Fibroblast of upper back skin (primary cell): ENCODE measurements at places on chromosomes 5 and 9.
A peak's percentile ranks its signal among the peaks of the same experiment; 100 is the strongest.

DNA sequence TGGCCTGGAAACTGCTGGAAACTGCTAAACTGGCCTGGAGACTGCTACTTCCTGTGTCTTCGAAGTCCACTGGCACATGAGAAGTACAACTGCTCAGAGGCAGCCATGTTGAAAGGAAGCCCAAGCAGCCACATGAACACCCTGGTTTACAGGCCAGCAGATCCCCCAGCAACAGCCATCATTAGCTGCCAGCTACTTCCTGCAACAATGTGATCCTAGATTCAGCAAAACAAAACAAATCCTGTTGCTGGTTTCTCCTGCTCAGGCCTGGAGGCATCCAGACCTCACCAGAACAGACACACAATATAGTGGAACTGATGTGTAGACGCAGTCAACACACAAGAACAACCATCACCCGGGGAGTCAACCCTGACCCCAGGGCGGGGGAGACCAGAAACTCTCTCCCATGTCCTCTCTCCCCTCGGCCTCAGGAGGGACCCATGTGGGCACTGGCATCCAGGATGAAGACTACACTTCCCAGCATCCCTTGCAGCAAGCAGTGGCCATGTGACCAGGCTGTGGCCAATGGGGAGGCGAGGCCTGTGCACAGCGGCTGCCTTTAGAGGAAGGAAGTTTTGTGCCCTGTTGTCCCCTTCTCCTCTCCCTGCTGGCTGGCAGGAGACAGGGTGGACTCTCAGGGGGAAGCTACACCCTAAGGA, 9.2 kb upstream of the LCN15 start:
- DNase-seq = no peak

DNA sequence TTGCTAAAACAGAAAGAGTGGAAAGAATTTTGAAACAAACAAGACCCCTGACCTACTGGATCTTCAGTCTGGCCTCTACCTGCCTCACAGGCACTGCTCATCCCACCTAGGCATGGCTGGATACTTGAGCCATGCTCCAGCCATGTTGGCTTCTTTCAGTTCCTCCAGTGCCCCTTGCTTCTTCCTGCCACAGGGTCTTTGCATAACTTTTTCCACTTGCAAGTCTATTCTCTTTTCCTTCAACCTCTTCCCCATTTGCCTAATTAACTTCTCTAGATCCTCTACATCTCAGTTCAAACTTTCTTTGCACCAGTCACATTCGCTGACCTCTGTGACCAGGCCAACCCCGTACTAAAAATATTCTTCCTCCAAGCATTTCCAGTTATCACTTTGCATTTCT, 50.4 kb downstream of the STARD4 start:
- DNase-seq = no peak

- DNase-seq = peak; percentile 46
Measured at GRCh38 chr5:133945568-133945967, 22.9 kb downstream of the C5orf15 start.

- no peak for DNase-seq
Measured at GRCh38 chr9:33835625-33836260, 18.8 kb downstream of the UBE2R2 start.

DNA sequence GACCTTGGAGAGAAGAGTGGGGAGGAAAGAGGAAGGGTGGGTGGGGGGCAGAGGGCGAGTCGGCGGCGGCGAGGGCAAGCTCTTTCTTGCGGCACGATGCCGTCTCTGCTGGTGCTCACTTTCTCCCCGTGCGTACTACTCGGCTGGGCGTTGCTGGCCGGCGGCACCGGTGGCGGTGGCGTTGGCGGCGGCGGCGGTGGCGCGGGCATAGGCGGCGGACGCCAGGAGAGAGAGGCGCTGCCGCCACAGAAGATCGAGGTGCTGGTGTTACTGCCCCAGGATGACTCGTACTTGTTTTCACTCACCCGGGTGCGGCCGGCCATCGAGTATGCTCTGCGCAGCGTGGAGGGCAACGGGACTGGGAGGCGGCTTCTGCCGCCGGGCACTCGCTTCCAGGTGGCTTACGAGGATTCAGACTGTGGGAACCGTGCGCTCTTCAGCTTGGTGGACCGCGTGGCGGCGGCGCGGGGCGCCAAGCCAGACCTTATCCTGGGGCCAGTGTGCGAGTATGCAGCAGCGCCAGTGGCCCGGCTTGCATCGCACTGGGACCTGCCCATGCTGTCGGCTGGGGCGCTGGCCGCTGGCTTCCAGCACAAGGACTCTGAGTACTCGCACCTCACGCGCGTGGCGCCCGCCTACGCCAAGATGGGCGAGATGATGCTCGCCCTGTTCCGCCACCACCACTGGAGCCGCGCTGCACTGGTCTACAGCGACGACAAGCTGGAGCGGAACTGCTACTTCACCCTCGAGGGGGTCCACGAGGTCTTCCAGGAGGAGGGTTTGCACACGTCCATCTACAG, 760 bp downstream of the NPR3 start:
- peak; percentile 16 for DNase-seq

GRCh38 chr5:102902135-102902448, 147.0 kb downstream of the PAM start:
- DNase-seq = peak; percentile 5

- no peak for DNase-seq
Measured at GRCh38 chr9:7239708-7240107, 481.9 kb downstream of the KDM4C start.

GRCh38 chr5:55110217-55110616, 7.8 kb downstream of the GZMA start:
- DNase-seq = no peak

DNA sequence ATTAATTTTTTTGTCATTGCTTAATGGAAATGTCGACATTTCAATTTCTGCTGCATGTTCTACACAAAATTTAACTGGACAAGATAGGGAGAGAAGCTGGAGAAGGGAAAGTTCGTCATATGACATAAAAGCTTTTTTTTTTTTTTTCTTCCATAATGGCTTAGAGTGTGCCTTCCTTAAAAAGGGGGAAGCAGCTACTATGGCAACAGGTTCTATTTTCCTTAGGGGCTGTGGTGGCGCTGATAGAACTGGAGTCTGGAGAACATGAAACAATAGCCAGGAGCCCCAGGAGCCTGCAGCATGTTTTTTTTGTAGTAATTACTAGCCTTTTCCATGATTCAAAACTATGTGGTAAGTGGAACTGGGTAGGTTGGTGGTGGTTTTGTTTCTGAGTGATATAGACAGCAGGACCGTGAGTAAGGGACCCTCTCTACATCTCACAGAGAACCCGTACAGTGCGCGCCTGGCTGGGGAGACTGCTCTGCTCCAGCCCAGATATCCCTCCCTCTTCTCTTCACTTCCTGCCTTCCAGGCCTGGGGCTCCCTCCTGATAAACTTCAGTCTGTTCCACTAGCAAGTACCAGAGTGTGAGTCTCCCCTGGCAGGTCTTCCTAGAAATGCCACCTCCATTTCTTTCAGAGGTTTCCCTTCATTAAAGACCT, 301.6 kb downstream of the NR3C1 start:
- DNase-seq = no peak

GRCh38 chr9:129497813-129498450, 123.0 kb downstream of the C9orf50 start:
- DNase-seq = no peak

DNA sequence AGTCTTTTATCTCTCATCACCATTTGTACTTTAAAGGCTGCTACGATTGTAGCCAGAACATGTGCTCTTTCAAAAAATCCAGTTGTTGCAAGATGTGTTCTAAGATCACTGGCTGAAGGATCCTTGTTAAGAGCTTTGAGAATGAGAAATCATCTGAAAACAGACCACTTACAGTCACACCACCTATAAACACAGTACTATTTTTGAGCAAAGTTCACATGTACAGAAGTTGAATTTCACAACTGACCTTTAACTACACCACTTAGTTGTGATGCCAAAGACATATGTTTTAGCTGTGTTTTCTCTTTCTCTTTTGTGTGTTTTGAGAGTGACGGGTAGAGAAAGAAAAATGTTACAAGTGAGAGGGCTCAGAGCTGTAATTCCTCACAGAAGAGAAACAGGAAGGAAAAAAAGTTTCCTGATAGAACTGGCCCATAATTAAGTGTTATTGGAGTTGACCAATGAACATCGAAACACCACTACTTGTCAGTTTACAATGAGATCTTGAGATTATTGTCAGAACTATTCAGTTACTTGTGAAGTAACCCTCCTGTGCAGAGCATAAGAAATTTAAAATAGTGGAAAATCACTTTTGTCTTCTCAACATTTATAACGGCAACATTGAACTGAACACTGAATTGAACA, 245.4 kb downstream of the MLLT3 start:
- no peak for DNase-seq

DNA sequence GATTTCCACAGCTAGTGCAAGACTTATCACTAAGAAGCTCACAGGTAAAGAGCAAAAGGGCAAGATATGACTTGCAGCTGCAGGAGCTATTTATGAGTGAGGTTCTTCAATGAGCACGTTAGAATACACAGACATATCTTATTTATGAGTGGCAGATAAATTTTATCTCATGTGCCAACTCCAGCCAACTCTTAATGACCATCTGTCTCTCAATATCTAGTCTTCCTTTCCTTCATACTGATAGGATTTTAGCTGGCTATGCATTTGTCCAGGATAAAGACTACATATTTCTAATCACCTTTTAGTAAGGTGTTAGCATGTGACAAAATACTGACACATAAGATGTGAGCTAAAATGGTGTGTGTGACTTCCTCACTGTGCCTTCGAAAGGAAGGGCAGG, 304.5 kb downstream of the TRPM3 start:
- DNase-seq = no peak

DNA sequence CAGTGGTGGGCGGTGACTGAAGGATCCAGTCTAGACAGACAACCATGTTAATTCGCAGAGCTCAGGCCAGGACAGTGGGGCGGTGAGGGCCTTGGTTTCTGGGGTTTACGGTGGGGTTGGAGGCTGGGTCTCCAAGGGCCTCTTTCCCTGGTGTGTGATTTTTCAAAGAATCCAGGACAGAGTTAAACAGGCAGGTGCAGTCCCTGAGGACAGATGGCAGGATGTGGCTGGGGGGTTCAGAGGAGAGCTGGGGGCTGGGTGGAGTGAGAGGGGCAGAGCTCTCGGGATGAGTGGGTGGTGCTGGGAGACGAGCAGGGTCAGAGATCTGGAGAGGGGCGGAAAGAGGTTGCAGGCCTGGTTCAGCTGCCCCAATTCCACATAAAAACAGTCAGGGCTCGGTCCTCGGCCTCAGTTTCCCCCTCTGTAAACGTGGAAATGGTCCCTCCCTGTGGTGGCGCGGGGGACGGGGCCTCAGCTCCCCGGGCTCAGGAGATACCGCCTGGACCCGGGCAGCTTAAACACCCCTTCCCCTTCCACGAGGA, 145.9 kb downstream of the GAPVD1 start:
- DNase-seq = no peak

- DNase-seq = no peak
Measured at GRCh38 chr9:92715488-92716231, 45.7 kb upstream of the IPPK start.

- peak; percentile 78 for DNase-seq
Measured at GRCh38 chr9:101530076-101530711, 3.5 kb upstream of the RNF20 start.

DNA sequence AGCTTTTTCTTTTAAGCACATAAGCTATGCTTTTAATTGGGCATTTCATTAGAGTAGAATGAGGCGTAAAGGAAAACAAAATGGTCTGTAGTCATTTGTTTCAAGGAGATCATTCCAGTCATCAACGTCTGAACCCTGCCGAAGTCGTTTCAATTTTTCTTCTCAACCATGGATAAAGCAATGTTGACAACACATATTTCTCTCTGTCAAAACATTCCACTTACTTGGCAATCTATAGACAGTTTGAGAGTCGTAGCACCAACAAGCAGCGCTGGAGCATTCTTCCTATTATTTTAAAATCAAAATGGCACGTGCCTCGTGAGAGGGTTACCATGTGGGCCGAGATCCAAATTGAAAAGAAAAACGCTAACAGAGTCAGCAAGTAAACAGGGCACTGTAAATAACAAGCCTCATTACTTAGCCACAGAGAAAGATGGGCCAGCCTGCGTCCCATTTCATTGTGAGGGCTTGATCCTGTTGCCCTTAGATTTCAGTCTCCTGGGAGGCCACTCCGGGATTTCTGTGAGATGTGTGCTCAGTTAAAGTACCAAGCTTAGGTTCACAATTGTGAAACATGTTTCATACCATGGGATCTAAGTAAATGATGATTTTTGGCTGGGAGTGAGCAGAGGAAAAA, 422.9 kb downstream of the DTWD2 start:
- DNase-seq = no peak
